ENCODE measurements at places on chromosomes 5 and 9.

DNA sequence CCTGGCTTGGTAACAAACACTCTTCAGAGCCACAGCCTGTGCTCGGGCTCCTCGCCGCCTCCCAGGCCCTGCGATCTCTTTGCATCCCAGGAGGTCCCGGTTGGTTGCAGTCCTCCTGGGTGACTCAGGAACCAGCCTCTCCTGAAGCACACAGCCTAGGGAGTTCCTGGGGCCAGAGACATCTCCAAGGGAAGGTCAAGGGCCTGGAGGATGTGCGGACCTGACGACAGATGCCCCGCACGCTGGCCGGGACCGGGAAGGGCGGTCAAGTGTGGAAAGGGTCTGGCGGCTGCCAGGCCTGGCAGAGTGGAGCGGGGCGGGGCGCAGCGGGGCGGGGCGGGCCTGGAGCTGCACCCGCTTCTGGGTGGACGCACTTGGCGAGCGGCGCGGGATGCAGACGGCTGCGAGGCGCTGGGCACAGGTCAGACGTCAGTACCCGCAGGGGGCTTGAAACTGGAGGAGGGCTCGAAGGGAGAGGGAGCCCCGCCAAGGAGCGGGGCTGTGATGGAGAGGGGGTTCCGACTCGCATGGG lies 45.0 kb upstream of the PRSS3 start:
- peak; percentile 25 for DNase-seq

GRCh38 chr5:157548513-157549282 lies 26.9 kb downstream of the ADAM19 start:
- peak; percentile 94 for DNase-seq

DNA sequence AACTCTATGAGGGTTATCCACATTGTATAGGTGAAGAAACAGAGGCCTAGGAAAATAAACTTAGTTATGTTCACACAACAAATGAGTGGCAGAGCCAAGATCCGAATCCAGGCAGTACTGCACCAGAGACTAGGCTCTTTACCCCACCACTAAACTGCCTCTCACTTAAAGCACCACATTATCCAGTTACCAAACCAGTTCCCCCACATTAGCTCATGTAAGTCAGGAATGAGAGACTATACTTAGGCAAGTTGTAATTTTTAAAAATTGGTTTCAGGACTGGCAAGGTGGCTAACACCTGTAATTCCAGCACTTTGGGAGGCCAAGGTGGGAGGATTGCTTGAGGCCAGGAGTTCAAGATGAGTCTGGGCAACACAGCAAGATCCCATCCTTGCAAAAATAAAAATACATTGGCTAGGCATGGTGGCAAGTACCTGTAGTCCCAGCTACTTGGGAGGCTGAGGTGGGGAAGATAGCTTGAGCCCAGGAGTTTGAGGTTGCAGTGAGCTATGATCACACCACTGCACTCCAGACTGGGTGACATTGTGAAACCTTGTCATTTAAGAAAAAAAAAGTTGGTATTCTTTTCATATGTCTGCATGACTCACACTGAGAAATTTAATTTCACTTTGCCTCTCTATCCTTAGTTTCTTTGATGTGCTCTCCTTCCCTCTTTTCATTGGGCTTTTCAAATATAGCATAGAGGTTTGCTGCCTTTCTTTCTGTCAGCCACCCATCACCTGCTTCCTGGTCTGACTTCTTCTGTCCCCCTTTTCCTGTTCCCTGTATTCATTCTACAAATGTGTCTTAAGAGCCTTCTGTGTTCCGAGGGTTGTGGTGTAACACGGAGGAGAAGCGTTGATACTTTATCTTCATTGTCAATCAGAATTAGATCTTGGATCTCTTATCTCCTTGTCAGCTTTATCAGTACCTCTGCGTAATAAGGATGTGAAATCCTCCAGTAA lies 64.7 kb downstream of the ERMP1 start:
- DNase-seq, result peak; percentile 19

DNA sequence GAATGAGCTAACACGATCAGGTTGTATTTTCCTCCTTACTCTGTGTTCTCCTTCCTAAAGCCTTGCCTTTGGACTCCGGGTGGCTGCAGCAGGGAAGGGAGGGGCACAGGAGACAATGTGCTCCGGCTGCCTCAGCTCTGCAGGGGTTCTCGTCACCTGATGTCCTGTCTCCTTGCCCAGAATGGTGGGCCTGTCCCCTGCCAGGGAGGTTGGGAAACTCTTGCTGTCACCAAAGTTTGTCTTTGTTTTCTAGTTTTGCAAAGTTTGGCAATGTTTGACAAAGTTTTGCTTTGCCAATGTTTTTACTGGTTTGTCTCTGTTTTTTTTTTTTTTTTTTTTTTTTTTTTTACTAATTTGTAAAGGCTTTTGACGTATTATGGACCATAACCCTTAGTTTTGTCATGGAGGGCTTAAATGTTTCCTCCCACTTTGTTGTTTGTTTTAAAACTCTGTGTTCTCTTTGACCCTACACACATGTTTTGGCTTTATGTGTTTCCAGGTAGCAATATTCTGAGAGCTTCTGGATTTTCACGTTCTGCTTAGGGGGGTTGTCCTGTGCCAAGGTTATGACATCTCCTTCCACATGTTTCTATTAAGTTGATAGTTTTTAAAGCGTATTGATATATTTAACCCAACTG lies 49.3 kb downstream of the GADD45G start:
- DNase-seq, result no peak

DNA sequence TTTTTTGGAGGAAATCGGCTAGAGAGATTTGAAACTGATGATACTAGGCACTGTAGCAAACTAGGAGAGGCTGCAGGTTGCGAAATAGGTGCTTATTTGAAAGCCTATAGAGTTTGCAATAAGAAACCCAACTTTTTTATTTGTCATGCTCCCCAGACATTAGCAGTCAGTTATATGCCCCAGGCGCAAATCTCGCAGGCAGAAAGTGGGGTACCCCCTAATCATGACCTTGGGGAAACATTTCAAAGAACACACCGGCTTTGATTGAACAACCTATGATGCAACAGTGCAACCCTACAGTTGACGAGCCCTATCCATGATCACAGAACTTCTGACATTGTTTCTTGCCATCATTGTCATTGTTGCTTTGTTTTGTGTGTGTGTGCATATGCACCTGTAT lies 510.5 kb downstream of the RAB3C start:
- DNase-seq, result peak; percentile 67

DNA sequence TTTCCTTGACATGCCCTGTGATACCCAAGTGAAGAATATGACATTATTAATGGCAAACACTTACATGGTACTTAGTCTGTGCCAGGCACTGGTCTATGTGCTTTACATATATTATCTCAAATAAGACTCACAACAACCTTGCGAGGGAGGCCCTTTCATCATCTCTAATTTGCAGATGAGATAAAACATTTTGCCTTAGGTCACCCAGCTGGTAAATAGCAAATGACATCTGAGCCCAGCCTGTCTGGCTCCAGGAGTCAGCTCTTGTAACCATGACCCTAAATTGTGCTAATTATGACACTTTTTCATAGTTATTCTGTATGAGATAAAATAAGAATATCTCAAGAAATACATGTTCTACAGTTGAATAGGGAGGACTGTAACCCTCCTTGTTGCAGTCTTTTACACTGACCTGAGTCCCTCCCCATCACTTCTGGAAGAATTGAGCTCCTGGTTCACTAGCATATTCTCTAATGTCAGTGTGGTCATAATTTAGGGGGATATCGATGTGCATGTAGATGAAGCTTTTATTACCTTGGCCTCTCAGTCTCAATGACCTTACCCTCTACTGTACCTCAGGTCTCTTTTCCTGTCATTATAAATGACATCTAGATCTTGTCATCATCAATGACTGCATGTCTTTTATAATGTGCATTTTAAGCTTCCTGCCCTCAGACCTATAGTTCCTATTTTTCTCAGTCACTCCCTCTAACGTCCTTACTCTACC lies 126.1 kb upstream of the HAPLN1 start:
- DNase-seq, result no peak

GRCh38 chr5:139551191-139551889 lies 9.8 kb upstream of the UBE2D2 start:
- no peak for DNase-seq

GRCh38 chr5:133304707-133305216 lies 252.9 kb downstream of the HSPA4 start:
- DNase-seq, result no peak
